ENCODE measurements at places on chromosomes 11 and 22. TPM values are rescaled to one million over a fixed set of nuclear protein-coding genes. Genes with fewer than 3 reads are reported as not detected.

MRE11 gene
- total RNA-seq = 21.9 TPM

MYEOV gene
- 113 TPM for total RNA-seq

GALNT18 gene
- 18.7 TPM for total RNA-seq

MMP27 gene
- not detected for total RNA-seq

GAL3ST1 gene
- total RNA-seq = 6.6 TPM
